GM12892 (cell line): ENCODE measurements at places on chromosomes 4 and X.

DNA sequence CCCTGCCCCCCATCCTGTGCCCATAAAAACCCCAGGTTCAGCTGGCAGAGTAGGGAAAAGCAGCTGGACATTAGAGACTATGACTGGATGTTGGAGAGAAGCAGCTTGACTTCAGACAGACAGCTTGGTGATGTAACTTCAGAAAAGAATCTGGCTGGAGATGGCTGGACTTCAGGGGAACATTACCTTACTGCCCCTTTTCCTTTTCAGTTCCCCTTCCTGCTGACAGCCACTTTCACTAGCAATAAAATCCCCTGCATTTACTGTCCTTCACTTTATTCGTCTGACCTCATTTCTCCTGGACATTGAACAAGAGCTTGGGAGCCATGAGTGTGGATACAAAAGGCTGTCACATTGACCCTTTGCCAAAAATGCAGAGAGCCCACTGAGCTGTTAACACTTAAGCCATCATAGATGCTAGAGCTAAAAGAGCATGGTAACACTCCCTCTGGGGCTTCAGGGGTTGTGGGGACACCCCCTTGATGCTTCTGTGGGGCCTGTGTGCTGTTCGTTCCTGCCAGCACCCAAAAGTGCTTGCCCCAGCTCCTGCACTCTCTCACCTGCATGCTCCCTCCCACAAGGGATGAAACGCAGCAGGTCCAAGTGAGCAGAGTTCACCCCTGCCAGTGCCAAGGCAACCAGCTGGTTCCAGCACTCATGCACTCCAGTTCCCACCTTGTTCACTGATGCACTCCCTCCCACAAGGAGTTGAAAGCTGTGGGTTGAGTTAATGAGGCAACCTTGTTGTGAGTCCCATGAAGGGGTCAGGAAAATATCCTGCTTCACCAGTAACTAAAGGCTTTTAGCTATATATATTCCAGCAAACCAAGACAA lies 263.8 kb upstream of the NDST3 start:
- DNase-seq = no peak

GRCh38 chr4:159108124-159108523 lies 5.2 kb downstream of the RAPGEF2 start:
- DNase-seq = no peak

DNA sequence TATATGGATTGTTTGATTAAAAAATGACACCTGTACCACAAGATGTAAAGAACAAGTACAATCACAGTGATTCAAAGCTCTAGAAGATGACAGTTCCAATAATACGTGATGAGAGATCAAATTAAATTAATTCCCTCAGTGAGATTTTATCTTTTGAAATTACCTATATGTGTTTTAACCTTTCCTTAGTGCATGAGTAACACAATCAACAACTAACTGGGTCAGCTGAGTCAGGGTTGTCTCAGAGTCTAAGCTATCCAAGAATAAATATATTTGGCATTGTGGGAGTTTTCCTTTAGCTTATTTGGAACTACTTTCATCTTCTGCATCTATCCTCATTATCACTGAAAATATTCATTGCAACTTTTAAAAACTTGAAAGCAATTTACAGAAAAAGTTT lies 162.8 kb downstream of the WDFY3 start:
- DNase-seq = no peak

- DNase-seq = no peak
Measured at GRCh38 chr4:31236020-31236638, 516.0 kb downstream of the PCDH7 start.

GRCh38 chr4:94665500-94666404 lies 92.0 kb upstream of the BMPR1B start:
- DNase-seq = no peak
